Stimulated activated CD8-positive, alpha-beta memory T cell treated with anti-CD3 and anti-CD28 coated beads, Interleukin-4, amount 100 ng/mL, for 1 hour (primary cell): ENCODE measurements at places on chromosomes 4 and X.

DNA sequence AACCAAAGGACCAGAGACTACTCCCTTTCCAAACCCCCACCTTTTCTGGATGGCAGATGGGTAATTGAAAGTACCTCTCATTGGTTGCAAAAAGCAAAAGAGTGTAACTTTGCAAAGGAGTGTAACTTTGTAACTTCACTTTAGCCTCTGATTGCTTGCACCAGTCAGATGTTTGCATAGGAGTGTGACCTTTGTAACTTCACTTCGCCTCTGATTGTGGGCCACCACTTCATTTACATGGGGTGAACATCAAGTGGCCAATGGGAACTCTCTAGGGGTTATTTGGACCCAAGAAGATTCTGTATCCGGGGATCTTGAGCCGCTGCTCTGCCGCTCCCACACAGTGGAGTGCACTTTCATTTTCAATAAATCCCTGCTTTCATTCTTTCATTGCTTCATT lies 9.9 kb upstream of the SLC25A43 start:
- no peak for DNase-seq

- no peak for DNase-seq
These were observed 45.7 kb downstream of the PASD1 start for GRCh38 chrX:151609222-151609621.

DNA sequence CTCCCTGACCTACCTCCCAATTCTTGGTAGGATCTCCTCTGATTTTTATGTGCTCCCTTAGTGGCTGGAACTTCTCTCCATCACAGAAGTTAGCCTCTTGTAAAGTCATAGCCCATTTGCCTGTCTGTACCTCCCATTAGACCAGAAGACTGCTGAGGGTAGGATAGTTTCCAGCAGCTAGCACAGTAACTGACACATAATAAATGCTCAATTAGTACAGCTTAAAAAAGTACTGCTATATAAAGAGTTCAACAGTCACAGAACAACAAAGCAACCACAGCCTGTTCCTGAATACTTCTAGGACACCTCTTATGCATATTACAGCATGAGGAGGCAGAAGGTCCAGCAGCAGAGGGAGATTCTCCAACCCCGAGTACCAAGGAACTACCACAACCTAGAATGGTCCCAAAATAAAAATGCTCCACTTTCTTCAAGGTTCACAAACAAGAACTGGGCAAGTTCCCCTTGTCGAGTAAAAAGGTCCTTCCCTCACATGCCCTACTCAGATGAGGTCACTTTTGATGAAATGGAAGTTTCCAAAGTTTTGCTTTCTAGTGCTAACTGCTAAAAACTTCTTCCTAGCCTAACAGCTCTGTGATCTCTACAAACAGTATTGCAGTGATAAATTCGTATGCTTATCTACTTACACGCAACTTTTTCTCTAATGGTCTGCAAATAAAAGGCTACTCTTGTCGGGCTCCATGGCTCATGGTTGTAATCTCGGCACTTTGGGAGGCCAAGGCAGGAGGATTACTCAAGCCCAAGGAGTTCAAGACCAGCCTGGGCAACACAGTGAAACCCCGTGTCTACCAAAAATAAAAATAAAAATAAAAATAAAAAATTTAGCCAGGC lies 12.8 kb downstream of the MECP2 start:
- DNase-seq = no peak

DNA sequence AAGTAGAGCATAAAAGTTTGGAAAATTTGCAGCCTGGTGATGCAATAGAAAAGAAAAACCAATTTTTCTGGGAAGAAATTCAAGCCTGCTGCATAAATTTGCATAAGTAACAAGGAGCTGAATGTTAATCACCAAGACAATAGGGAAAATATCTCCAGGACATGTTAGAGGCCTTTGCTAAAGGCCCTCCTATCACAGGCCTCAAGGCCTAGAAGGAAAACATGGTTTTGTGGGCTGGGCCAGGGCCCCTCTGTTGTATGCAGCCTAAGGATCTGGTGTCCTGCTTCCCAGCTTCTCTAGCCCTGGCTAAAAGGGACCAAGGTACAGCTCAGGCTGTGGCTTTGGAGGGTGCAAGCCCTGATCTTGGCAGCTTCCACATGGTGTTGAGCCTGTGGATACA lies 6.2 kb upstream of the RTL3 start:
- no peak for DNase-seq

DNA sequence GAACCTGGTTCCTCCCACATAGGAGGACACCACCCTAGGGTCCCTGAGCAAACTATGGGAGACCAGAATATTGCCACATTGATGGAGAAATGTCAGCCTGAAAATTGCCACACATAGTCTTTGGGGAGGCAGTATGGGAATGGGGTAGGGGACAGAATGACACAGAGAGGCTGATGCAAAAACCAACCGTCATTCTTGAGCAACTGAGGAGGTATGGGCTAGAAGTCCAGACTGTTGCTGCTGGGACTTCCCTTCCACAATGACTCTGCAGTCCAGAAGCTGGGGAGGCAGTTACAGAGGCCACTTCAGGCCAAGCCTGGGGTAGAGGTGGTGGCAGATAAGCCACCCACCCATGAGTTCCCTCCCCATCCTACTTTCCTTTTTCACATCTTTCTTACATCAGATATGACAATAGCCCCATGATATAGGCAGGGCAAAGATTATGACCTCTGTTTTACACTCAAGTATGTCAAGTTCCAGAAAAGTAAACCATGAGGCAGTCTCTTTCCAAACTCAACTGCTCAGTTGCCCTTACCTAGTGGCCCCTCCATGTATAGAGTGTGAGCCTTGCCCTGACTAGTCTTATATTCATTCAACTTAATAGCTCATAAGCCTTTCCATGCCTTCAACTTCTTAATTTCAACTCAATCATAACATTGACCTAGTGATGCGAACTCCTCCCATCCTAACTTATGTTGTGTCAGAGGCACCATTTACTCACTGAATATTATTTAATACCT lies 41.7 kb downstream of the VSIG4 start:
- DNase-seq = no peak
